NCI-H524 treated with DMSO at 0.1 percent for 48 hours (cell line): ENCODE measurements at places on chromosomes 11 and 22.

DNA sequence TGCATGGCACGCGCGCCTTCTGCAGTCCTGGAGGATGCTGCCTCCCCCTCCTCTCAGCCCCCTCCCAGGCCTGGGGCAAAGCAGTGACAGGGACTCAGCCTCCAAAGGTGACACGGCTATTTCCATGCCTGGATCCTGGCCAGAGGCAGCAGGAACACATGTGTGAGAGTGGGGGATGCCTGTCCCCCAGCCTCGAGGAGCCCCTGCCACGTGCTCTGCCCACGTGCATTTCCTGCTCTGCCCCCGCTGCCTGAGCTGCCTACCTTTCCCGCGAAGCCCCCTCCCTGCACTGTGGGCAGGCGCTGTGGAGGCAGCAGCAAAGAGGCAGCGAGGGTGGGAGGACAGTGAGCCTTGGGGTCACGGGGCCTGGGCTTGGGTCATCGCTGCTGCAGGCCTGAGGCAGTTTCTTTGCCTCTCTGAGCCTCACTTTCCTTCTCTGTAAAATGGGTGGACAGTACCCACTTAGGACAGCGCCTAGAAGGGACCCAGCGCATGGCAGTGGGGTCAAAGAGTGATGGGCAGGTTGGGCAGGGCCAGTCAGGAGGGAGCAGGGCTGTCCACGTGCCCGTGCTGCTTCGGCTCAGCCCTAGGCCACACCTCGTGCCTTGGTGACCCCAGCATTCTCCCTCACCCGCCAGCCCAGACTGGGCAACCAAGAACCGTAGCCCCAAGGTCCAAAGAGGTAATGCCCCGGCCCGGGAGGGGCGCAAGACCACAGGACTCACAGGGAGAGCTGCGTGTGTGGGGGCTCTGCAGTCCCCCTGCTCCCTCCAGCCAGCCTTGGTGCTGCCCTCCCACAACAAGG, 48.6 kb downstream of the FLRT1 start:
- no peak for DNase-seq

DNA sequence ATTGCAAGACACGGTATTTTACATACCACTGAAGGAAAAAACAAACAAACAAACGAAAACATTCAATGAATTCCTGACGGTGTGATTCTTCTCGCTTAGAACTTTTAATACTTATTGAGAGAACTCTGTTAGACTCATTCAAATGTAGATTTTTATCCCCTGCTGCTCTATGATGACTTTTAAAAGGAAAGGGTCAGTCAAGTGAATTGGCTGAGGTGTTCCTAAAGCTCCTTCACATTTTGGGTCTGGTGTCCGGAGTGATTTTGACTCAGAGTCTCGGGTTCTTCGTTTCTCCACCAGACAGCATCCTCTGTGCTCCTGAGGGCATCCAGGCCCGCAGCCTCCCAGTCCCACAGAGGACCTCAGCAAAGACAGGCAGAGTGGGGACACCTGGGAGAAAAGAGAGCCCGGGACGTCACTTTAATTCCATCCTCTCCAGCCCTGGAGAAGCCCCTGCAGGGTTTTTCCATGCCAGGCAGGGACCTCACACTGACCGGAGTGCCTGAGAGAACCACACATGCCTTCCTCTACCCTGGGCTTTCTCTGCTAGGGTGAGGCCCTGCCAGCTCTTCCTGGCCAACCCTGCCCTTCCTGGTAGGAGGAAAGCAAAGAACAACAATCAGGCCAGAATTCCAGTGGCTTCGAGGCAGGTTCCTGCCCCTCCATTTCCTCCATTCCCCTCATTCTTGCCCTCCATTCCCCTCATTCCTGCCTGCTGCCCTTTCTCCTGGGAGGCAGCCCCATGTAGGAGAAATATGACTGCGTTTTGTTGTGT, 1.4 kb upstream of the CSF2RB start:
- DNase-seq: no peak

DNA sequence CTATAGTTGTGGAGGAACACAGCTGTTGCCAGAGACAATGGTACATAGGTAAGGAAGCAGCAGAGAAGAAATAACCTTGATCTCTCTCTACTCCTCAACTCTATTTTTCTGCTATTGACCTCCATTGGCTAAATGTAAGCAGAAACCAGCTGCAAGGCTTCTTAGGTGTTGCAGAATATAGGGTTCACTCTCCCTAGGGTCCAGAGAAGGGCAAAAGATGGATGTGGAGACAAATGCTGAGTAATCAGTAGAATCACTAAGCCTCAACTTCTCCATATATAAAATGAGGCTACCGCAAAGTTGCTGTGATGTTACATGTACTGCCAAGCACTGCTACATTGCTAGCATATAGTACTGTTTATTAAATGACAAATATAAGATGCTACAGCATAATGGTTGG, 120.6 kb downstream of the PDE3B start:
- no peak for DNase-seq

GRCh38 chr11:129249923-129250322, 57.8 kb upstream of the ARHGAP32 start:
- no peak for DNase-seq

DNA sequence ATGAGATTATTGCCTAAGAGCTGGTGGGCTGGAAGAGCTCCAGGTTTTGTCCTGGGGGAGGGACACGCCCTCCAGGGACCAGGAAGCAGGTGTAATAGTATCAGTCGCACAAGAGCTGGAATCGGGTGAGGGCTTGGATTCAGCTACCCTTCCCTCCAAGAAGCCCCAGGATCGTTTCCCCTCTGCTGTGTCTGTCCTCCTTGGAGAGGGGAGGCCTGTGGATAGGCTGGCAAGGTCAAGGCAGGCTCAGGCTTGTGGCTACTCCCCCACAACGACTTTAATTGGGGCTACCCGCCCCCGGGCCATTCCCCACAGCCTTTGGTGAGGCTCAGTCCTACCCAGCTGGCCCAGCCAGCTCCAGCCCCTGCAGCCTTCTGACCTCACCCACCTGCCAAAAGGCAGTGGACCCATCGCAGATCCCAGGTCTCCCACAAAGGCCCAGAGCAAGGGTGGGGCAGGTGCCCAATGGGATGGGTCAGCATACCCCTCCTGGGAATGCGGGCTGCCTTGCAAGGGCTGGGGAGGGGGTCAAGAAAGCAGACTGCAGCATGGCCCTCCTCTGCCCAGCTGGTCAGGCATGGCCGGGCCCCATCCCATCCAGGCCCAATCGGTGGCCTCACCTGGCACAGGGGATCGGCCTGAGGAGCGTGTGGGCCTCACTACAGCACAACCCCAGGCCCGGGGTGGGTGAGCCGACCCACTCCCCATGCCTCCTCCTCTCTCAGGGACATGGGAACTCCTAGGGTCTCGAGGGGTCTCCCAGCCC, 1.0 kb downstream of the CTSD start:
- DNase-seq: no peak

- DNase-seq: no peak
These were observed 7.6 kb downstream of the NECTIN1 start for GRCh38 chr11:119721129-119722120.

DNA sequence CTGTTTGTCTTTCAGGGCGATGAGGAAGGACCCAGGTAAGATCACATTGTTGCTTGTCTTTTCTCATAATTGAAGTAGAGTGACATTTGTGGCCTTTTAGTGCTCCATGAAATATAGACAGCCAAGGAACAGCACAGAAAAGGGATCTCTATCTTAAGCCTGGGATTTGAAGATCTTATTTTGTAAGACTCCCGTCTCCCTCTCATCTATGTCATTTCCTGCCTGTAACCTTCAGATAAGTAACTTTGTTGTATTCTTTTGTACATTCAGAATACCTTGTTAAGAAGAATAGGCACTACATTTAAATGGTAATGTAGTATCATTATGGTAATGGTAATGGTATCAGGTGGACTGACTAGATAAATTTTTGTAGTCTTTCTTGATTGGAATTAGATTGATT, 72.8 kb downstream of the TRIM44 start:
- DNase-seq: no peak

- DNase-seq: no peak
These were observed 29.2 kb upstream of the XBP1 start for GRCh38 chr22:28829358-28830181.

GRCh38 chr11:119673052-119673758, 55.8 kb downstream of the NECTIN1 start:
- no peak for DNase-seq

DNA sequence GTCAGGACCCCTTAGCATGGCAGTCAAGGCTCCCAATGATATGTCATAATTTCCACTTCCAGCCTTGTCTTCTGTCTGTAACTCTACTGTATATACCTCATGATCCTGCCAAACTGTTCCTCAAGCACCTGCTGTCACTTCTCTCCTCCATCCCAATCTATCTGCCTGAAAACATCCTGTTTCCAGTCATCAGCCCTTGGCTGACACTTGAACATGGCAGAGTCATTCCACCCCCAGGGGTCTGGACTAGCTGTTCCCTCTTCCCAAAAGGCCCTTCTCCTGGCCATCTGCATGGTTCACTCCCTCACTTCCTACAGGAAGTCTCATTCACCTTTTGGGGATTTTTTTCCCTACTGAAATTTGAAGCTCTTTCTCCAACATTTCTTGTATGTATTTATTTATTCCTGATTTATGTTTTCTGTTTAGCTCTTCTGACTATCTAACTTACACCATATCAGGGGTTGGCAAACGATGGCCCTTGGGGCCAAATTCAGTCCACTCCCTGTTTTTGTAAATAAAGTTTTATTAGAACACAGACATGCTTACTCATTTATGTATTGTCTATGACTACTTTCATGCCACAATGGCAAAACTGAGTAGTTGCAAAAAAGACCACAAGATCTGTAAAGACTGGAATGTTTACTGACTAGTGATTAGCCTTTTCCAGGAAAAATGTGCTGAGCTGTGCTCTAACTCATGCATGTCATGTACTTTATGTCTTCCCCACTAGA, 278.4 kb downstream of the KIRREL3 start:
- DNase-seq: no peak

DNA sequence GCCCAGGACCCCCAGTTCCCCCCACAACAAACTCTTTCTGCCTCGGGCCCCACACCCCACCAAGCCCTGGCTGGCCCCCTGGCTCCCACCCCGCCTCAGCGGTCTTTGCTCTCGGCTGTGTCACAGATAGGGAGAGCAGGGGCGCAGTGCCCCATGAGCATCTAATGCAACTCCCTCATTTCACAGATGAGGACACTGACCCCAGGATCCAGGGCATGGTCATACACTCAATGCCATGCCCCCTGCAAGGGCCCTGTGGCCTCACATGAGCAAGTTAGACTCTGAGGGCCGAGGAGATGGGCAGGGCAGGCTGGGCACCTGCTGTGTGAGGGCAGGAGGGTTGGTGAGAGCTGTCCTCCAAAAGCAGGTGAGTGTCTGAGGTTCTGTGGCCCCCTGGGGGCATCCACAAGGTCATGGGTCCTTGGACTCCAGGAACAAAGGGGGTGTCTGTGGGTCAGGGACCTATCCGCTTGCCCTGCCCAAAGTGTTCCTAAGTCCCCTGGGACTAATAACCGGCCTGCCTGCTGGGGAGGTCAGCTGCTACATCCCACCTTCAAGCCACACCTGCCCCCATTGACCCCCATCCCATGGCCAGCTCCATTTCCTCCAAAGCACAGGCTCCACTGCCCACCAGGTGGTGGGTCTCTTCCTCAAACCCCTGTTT, 2.5 kb downstream of the MIF start:
- no peak for DNase-seq

GRCh38 chr22:34997633-34998299, 68.2 kb upstream of the ISX start:
- DNase-seq: no peak

- DNase-seq: no peak
These were observed 55.0 kb upstream of the USP47 start for GRCh38 chr11:11786771-11787170.

GRCh38 chr22:42960531-42961399, 54.2 kb downstream of the PACSIN2 start:
- DNase-seq: no peak

- no peak for DNase-seq
These were observed 35.3 kb downstream of the IGF2 start for GRCh38 chr11:2103668-2104523.

- DNase-seq: no peak
These were observed 443 bp upstream of the ST14 start for GRCh38 chr11:130159139-130159538.

DNA sequence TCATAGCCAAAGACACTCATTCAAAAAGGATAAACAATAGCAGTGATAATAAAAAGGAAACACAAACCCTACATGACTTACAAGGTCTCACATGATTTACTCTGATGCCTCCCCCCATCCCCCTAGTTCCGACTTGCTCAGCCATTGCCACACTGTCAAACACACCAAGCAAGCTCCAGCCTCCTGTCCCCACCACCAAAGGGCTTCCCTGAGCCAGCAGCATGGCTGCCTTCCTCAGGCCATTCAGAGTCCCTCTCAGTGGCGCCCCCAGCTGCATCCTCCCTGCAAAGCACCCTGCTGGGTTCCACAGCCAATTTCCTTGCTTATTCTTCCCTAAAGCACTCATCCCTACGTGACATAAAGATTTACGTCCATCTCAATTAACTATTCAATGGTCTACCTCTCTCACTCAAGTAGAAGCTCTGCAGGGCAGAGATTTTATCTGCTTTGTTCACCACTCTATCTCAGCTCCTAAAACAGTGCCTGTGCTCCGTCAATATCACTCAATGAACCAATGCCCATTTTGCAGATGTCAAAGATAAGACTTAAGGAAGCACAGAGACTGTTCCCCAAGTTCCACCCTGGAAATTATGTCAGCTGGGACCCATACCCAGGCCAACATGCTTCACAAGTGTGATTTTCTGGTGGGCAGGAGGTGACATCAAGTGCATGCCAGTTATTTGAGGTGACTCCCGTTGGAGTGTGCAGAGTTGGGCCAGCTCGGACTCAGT, 106.9 kb downstream of the SYN3 start:
- DNase-seq: no peak

GRCh38 chr11:127390465-127390864, 389.9 kb upstream of the KIRREL3 start:
- peak; percentile 26 for DNase-seq

DNA sequence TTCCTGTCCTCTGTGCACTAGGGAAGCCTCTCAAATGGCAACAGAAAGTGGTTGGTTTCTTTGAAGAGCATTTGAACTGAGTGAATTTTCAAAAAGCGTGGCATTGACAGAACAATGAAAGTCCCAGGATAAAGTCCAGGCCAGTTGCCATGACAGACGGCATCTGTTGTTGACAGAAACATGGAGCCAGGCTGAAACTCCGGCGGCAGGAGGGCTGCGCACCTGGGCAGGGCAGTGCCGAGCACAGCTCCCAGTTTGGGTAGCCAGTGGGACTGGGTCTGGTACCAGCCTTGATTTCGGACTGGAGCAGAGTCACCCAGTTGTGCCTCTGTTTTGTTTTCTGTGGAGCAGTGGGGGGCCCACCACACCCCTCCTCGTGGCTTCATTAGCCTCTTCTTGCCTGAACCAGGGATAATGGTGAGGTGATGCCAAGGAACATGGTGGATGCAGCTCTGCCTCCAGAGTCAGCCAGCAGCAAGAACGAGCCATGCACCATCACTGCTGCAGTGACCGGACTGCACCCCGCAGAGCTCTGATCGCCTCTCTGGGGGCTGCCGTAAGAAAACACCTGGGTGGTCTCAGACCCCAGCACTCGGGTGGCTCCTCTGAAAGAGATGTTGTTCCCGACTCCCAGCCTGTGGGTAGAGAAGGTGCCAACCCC, 9.8 kb upstream of the SEPTIN5 start:
- no peak for DNase-seq

DNA sequence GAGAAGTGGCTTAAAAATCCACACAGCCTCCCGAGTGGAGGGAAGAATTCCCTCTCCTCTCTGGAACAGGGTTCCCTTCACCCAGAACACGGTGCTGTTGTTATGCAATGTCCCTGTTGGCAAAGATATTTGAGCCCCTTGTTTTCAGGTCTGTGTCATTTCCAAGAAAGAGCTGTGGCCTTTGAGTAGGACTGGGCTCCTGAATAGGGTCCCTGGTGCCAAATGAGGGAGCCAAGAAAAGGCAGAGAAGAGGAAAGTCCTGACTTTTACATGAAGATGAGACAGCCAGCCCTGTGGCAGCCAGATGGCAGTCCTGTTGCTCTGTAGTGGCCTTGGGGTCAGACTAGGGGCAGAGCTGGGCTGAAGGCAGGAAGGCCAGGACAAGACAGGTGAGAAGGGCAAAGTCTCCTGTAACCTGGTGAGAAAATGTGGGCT, 51.2 kb upstream of the ELF5 start:
- DNase-seq: no peak
